ENCODE measurements at places on chromosomes 4 and X.

DNA sequence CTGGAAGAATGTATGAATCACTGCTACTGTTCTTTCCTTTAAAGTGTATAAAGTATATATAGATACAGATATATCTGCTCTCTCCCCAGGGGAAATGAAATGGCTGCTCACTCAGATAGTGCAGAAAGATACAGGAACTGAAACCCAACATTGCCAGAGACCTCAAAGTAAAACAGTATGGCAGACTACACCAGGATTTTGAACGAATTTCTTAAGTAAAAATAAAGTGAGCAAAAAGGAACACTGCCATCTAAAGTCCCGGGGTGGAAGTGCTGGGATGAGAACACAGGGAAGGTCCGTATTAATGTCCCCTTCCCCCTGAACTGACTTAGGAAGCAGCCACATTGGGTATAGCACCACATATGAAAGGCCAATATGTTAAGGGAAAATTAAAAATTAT lies 93.4 kb downstream of the TMA16 start:
- no peak for DNase-seq
- no peaks in the 10 kb centered on the region for H3K27me3 ChIP-seq
- no peaks in the 10 kb centered on the region for H3K36me3 ChIP-seq
- H3K27ac ChIP-seq = no peak overlapping the region
- no peaks in the 10 kb centered on the region for H3K4me1 ChIP-seq

DNA sequence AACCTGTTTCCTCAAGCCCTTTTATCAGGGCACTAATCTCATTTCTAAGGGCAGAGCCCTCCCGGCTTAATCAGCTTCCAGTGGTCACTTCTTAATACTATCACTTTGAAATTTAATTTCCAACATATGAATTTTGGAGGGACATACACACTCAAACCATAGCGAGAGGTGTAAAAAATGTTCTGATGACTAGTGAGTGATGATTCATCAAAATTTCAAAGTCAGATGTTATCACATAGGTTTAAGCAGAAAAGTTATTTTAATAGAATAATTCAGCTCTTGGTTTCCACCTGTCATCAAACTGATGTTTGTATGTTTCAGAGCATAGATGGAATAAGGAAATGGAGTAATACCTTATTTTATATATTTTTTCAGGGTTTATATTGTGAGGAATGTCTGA lies 161.9 kb downstream of the TLL1 start:
- no peaks in the 10 kb centered on the region for H3K36me3 ChIP-seq
- DNase-seq = no peak
- H3K4me1 ChIP-seq = no peaks in the 10 kb centered on the region
- no peak overlapping the region for H3K27ac ChIP-seq
- H3K4me3 ChIP-seq = no peak overlapping the region
- H3K27me3 ChIP-seq = no peaks in the 10 kb centered on the region

- no peak for DNase-seq
- no peak overlapping the region for H3K4me3 ChIP-seq
- no peaks in the 10 kb centered on the region for H3K4me1 ChIP-seq
- no peaks in the 10 kb centered on the region for H3K36me3 ChIP-seq
Observed at GRCh38 chrX:123277821-123278220, 93.7 kb downstream of the GRIA3 start.

DNA sequence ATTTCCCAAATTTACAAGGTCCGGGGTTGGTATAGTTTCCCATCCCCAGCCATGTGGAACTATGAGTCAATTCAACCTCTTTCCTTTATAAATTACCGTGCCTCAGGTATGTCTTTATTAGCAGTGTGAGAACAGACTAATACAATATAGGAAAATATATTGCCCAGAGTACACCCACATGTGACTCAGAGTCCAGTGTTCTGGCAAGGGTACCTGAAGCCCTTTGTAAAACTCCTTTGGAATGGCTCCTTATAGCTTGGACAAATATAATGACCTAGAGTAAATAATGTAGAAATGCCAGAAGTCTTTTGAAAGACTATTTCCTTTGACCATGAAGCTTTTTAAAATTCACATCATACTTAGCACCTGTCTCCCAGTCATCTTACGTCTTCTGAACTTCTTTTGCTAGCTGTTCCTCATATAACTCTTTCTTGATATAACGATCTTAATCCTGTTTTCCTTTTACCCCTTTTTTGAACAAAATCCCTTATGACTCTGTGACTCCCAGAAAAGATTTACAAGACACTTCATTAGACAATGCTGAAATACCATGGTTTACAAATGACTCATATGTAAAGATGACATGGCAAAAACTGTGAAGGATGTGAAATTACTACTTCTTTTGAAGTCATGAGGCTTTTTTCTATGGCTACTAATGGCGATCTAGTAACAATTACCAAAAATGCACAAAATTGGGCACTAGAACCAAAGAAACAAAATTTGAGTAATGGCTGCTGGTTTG lies 408.9 kb downstream of the NAP1L3 start:
- no peak overlapping the region for H3K4me3 ChIP-seq
- H3K27me3 ChIP-seq = no peaks in the 10 kb centered on the region

DNA sequence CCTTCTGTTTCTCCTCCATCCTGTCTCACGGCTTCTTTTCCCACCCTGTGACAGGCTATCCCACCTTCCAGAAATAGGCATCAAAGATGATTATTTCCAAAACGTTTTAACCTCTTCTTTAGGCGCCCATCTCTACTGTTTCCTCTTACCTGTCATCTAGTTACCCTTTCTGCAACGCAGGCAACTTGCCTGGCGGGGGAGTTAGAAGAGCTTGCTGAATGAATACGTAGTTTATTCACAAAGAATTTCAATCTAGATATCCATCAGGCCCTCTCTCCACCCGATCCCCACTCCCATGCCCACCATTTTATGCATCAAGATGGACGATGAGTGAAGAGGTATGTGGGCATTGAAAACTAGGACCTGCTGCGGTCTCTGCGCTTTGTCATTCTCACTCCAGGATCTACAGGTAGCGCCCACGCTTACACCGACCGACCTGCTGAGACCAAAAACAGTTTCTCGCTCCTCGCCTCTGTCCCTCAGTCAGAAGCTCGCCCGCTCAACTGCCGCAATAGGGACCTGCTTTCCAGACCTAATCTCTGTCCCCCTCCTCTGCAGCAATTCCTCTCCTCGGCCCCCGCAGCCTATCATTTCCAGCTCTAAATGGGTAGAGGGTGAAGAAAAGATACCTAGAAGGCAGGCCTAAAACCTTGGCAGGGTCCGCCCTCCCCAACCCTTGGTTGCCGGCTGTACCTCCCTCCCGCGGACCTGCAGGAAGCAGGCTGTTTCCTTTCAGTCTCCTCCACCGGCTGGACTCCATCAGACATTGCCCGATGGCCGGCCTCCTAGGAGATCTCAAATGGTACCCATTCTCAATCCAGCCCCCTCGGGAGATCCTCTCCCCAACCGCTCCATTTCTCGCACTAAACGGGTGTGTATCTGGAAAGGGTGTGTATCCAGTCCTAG lies 624 bp downstream of the BEX5 start:
- H3K27ac ChIP-seq = peak overlapping the region; percentile 74
- peak overlapping the region; percentile 39 for H3K4me3 ChIP-seq
- no peaks in the 10 kb centered on the region for H3K27me3 ChIP-seq
- peak; percentile 63 for DNase-seq
- no peaks in the 10 kb centered on the region for H3K4me1 ChIP-seq

Measured in ascending aorta (tissue), 2 donors.